Activated T-helper 1 cell treated with anti-CD3 and anti-CD28 coated beads, Interleukin-2, amount 50 U/mL, for 16 hours (primary cell): ENCODE measurements at places on chromosomes 2 and 18.

GRCh38 chr2:209721497-209721896 lies 50.1 kb upstream of the UNC80 start:
- DNase-seq: no peak

DNA sequence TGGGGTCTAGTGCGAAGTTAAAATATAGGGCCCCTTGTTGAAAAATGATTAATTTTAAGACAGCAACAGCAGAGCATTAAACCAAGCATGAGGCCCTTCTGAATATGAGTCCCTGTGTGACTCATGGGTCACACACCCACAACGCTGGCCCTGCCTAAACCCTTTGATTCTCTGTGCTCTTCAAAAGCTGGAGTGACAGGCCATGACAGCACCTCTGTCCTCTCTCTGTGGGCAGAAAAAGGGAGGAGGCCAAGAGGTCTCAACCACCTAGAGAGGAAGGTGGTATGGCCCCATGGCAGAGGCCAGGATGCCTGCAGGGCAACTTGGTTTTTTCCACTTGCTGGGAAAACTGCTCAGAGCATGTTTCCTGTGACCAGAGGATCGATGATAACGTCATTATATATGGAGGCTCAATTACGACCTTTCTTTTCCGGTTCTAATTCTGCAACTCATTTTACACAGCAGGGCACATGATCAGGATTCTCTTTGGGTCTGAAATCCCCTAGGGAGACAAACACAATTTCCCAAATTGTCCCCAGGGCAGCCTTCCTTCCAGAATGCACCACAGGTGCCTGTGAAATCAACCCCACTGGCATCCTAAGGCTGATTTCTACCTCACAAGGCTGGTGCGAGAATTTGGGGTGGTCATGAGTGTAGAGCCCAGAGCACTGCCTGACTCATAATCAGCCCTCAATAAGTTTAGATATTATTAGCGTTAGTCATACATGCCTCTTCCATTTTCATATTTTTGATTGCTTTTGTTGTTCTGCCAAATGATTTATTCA lies 102.0 kb upstream of the PPP1CB start:
- DNase-seq: no peak

DNA sequence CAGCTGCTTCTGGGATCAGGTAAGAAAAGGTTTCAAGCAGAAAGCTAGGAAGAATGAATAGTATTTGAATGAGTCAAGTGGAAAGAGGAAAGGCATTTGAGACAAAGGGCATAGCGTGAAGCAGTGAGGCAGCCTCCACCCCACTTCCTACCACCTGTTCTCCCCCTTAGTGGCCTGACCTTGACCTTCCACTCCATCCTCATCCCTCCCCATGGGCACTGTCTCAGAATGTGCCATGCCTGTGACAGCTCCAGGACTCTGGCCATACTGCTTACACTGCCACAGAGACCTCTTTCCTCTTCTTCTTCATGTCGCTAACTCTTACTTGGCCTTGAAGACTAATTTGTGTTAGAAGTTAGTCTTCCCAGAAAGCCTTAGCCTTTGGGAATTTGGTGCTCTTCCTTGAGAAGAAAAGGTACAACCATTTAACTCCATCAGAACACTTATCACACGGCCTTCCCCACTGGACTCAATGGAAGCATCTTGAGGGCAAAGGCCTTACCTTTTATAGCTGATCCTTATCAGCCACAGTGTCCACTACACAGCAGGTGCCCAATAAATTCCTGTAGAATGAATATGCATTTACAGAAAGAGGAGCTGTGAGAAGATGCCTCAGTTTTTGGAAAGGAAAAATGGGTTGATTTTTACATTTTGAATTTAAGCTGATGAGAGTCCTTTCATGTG lies 15.2 kb upstream of the NOSTRIN start:
- no peak for DNase-seq

- DNase-seq: no peak
Measured at GRCh38 chr2:112701052-112701451, 19.8 kb upstream of the NT5DC4 start.

GRCh38 chr2:107036293-107036692 lies 150.3 kb upstream of the ST6GAL2 start:
- DNase-seq: no peak

GRCh38 chr2:94994914-94995552 lies 30.5 kb upstream of the MAL start:
- DNase-seq: no peak

GRCh38 chr2:64904413-64905329 lies 84.5 kb upstream of the SLC1A4 start:
- DNase-seq: no peak

- no peak for DNase-seq
Measured at GRCh38 chr2:64482765-64483504, 29.0 kb downstream of the LGALSL start.

DNA sequence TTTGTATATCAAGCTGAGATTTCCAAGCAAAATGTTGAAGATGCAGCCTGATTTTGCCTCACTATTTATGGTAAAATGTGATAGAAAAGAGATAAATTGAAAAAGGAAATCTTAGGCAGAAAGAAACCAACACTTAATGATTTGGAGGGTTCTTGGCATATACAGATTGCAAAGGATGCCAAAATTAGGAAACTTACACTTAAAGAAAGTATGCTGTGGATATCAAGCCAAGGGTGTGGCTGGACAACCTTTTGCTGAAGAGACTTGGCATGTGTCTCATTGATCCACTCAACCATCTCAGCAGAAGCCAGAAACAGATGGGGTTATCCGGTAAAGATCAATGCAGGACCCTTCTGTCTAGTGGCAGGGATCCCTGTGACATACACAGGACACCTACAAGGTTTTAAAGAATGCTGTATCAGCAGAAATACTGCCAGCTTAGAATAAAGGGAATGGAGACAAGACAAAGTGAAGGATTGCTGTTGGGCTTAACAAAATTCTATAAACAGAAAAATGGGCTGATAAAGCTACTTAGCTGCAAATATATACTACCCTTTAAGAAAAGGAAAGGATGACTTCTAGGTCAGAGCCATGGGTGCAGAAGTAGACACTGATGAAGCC lies 107.3 kb upstream of the CYP26B1 start:
- no peak for DNase-seq

- no peak for DNase-seq
Measured at GRCh38 chr2:83238111-83238510, 1221.0 kb downstream of the SUCLG1 start.

- no peak for DNase-seq
Measured at GRCh38 chr18:24875286-24875685, 414.8 kb downstream of the HRH4 start.

- no peak for DNase-seq
Measured at GRCh38 chr2:219045937-219046550, 4.7 kb upstream of the CFAP65 start.

DNA sequence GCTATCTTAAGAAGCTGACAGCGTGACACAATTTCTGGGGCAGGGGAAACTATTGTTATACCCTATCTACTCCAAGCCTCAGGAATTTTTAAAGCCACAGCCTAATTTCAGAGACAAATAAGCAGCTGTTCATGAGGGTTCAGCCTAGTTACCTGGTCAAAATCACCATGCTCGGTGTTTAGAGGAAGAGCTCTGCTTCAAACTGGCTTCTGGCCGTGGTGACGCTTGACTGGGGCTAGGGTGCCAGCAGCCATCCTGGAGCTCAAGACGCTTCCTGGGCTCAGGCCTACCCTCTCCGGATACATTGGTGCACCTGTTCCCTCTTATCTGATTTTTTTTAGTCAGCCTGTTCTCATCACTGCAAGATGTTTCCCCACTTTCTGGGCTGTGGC lies 41.7 kb downstream of the FRZB start:
- no peak for DNase-seq

GRCh38 chr2:166223298-166223697 lies 95.5 kb upstream of the SCN1A start:
- DNase-seq: no peak

GRCh38 chr2:222057347-222058073 lies 241.3 kb downstream of the PAX3 start:
- no peak for DNase-seq

GRCh38 chr2:174158003-174158402 lies 90.3 kb downstream of the OLA1 start:
- DNase-seq: no peak

GRCh38 chr2:10307561-10308156 lies 5.0 kb downstream of the HPCAL1 start:
- no peak for DNase-seq

- no peak for DNase-seq
Measured at GRCh38 chr2:23566241-23567142, 181.5 kb downstream of the KLHL29 start.

DNA sequence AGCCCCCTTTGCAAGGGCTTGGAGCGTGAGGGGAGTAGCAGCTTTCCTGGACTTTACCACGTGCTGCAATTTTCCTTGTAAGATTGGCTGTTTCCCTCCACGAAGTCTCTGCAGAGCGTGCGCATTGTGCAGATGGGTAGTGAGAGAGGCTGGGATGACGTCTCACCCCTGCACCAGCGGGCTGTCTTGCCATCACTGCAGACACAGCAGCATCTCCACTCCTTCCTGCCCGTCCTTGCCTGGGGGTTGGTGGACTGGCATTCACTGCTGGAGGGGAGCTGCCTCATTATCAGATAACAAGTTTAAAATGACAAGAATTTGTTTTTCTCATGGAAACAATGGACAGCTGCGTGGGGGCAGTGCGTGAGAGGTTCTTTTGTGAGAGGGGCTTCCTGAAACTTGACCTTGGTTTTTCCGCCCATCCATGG lies 45.3 kb upstream of the HS6ST1 start:
- no peak for DNase-seq

DNA sequence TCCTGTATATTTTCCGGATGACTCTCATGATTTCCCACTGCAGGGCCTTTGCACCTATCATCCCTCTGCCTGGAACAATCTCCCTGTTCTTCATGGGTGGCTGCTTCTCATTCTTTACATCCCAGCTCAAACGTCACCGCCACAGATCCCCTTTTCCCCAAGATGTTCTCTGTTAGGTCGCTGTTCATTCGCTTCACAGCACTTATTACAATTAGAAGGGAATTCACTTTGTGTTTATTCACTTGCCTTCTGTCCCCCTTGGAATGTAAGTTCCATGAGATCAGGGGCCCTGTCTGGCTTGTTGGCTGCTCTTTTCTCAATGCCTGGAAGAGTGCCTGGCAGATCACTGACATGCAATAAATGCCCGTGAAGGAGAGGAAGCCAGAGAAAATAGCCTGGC lies 106.7 kb downstream of the FOXI3 start:
- no peak for DNase-seq

DNA sequence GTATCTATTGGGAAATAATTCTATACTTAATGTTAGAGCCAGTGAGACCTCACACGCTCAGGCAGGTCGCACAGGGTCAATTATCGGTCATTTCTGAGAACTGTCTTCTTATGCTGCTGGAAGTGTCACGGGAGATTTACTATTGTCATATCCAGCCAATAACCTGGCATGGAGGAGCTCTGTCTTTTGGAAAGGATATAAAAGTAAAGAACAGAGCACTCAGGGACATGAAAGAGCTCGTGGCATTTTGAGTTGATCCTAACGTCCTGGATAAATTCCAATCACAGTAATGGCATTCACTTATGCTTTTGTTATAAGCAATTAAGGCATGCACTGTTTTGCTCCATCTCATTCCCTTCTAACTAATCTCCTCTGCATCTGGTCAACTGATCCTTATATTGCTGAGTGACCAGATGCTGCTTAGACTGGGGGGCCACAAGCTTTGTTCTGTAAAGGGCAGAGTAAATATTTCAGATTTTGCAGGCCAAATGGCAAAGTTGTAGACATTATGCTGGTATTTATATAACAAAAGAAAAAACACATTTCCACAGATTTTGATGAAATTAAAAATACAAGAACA lies 453.5 kb upstream of the SMIM21 start:
- DNase-seq: no peak

- no peak for DNase-seq
Measured at GRCh38 chr2:126890136-126890510, 8.6 kb upstream of the TEX51 start.

GRCh38 chr2:158443606-158444005 lies 12.9 kb downstream of the CCDC148 start:
- DNase-seq: no peak

DNA sequence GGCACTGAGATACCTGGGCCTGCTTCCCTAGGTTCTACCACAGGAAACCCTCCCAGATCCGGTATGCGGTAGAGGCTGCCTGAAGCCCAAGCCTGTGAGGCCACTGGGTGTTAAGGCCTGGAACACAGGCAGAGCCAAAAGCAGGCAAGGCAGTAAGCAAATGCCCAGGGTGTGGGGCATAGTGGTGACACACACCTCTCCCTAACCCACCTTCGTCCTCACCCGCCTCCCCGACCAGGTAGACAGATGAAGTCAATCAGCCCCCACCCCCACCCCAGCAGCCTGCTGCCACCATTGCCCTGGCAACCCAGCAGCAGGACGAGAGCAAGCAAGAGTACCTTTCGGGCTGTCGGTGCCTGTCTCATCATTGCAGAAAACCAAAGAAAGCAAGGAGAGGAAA lies 6.1 kb downstream of the DCTN1 start:
- DNase-seq: no peak

GRCh38 chr2:130760754-130761751 lies 5.7 kb downstream of the AMER3 start:
- no peak for DNase-seq

- DNase-seq: no peak
Measured at GRCh38 chr2:159179696-159180095, 106.8 kb downstream of the WDSUB1 start.

DNA sequence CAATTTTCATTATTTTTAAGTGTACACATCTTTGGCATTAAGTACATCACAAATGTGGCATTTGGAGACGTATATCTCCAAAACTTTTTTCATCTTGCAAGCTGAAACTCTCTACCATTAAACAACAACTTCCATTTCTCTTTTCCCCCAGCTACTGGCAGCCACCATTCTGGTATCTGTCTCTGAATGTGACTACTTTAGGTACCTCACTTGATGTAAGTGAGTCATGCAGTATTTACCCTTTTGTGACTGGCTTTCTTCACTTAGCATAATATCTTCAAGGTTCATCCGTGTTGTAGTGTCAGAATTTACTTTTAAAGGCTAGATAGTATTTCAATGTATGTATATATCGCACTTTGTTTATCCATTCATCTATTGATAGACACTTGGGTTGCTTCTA lies 17.0 kb downstream of the BABAM2 start:
- DNase-seq: no peak

DNA sequence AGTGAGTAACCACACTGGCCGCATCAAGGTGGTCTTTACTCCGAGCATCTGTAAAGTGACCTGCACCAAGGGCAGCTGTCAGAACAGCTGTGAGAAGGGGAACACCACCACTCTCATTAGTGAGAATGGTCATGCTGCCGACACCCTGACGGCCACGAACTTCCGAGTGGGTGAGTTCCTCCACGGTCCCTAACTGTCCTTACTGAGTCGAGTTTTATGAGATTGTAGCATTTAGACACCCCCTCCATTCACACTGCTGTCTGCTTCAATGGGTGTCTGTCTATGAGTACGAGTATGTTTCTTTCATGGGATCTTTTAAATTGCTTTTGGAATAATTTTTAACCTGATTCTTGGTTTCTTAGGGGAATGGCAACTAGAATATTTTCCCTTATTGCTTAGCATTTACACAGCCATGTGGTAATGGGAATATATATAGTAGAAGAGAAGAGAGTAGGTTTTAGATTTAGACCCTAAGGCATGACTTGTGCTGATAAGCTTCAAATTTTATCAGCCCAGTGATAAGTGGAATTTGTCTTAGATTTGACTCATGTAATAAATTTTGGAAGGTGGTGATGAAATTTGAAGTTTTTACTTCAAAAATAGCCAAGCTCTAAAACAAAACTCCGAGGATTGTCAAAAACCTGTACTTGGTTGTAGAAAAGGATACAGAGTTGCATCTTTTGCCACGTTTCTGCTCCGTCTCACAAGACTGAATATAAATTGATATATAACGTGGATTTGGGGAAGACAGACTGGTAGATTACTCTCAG lies 188.2 kb downstream of the LTBP1 start:
- DNase-seq: no peak

GRCh38 chr2:16022548-16023240 lies 82.3 kb downstream of the MYCN start:
- no peak for DNase-seq
